ENCODE measurements at places on chromosomes 3 and 15.

DNA sequence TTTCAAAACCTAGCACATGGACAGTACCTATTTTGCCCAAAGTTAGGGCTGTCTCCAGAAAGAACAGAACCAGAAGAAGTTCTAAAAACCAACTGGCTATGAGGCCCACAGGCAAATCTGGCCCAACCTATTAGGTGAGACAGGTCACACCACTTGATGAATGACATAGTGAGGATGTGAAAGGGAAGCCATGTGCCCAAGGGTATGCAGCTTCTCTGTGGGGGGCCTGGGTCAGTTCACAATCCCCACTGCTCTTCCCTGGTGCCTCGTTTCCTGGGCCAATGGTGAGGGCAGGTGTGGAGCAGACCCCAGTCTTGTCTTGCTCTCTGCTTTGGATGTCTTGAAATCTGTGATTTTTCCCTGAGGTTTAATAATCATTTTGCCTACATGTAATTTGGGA is 8.9 kb downstream of the INSYN1 start:
- DNase-seq: no peak

DNA sequence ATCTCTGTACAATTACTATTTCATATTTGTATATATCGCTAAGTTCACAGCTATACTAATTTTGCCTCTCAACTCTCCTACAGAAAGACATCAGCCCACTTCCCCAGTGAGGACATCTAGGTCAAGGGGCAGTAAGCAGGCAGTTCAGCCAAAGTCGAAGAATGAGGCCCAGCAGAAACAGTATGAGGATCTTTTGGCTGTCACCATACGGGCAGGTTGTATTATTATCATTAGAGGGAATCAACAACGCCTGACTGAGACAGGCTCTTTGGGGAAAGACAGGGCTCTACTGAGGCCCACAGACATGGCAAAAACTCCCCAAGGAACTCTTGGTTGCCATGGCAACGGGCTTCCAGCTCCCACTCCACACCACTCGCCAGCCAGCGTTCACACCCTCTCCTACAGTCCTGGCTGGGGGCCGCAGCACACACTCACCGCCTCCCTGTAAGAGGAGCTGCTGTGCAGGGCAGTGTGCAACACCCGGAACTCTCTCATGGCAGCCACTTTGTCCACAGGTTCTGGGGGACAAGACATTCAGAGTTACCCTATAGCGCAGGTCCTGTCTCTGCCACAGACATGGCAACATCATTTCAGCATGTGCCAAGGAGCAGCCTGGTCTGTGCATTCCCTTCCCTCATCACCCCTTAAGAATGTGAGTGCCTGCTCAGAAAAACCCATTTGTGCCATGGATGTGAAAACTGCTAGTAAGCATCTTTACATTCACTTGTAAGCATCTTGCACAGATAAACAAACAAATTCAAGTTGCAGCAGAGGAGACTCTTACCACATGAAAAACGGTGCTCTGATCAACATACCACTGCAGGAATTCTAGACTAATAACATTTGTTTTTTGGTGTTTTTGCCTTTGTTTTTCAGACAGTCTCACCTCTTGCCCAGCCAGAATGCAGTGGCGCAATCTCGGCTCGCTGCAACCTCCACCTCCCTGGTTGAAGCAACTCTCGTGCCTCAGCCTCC is 8.8 kb downstream of the UBL7 start:
- no peak for DNase-seq

DNA sequence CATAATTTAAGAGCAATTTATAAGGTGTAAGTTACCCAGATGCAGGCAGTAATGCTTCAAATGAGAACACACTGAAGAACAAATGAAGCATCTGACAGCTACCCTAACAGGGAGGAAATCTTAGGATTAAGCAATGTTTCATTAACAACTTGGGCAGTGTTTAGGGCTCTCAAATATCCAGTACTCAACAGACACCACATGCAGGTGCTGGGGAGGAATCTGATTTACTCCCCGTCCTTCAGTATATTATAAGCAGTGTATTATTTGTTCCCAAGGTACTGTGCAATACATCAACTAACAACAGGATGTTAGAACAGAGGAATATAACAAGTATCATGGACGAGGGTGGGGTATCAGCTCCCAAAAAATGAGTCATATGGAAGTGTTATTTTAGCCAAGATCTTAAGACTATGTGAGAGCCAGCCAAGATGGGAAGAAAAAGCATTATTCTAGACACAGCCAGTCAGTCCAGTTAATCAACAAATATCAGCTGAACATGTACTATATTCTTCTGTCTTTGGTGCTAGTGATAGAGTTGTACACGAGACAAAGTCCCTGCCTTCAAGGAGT is 20.4 kb downstream of the BTBD1 start:
- no peak for DNase-seq

GRCh38 chr15:59762558-59762957 is 73.4 kb upstream of the BNIP2 start:
- no peak for DNase-seq

DNA sequence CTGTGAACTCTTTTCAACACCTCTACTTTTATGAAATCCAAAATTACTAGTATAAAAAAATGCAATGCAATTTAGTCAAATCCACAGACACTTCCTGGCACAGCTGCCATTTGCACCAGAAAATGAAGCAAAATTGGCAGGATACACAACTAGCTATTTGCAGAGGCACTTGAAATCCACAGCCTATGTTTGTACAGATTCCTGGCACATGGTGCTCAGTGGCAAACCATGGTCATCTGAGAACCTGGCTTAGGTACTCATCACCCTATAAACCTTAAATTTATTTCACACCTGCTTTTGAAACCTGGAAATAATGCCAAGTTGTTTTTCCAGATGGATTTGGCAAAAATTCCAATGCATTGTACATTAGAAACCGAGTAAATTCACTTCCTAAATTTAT is 20.2 kb upstream of the PPM1L start:
- DNase-seq: no peak

- no peak for DNase-seq
These were observed 54.8 kb upstream of the CGNL1 start for GRCh38 chr15:57321485-57321884.

DNA sequence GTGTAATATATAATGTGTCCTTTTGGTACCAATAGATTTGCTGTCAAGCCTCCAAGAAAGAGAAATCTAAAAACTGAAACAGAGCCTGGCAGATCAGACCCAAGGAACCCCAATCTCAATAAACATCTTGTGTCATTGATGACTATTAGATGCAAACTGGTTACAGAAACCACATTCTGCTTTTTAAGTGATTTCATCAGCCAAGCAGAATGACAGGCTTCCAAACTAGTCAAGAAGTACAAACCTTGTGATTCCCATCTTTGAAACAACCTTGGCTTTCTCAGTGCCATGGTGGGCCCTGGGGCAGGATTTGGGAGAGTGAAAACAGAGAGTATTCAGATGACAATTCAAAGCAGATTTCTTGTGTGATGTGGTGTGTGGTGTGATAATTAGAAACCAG is 45.6 kb upstream of the STRIT1 start:
- no peak for DNase-seq

GRCh38 chr3:179948740-179949139 is 88.0 kb downstream of the PEX5L start:
- DNase-seq: no peak

GRCh38 chr3:58189691-58190090 is 21.1 kb downstream of the DNASE1L3 start:
- no peak for DNase-seq

DNA sequence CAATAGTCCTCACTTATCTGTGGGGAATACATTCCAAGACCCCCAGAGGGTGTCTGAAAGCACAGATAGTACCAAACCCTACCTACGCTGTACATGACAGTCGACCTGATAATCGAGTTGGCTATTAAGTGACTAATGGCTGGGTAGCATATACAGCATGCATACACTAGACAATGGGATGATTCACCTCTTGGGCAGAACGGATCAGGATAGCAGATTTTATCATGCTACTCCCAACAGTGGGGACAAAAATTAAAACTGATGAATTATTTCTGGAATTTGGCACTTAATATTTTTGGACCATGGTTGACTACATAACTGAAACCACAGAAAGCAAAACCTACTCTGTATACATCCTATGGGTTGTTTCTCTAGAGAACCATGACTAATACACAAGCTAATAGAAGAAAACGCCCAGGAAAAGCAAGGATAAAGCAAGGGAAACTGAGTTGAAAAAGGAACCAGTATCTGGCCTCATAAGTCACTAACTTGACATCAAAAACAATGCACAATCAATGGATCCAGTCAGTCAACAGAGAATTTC is 15.5 kb downstream of the ATG3 start:
- DNase-seq: no peak

DNA sequence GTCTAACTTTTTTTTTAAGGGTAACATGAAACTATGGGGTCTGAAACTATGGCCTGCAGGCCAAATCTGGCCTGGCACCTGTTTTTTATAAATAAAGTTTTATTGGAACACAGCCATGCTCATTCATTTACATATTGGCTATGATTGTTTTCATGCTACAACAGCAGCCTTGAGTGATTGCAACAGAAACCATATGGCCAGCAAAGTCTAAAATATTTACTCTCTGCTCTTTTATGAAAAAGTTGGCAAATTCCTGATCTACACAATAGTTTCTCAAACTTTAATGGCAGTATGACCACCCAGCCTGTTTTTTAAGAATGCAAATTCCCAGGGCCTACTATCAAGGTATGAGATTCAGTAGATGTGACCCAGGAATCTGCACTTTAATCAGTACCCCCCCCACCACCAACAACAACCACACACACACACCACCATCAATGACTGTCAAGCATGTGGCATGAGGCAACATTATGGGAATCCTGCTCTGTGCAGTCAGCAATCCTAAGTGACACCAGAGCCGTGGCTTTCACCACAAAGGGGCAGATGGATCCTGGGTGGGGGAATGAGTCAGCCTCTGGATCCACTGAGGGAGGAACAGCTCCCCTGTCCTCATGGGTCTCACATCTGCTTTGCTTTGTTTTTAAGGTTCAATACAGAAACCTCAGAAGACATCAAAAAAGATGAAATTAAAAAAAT is 142.8 kb downstream of the NTRK3 start:
- DNase-seq: no peak

Data from central memory CD4-positive, alpha-beta T cell (primary cell).